ENCODE measurements at places on chromosomes 11 and 22.

DNA sequence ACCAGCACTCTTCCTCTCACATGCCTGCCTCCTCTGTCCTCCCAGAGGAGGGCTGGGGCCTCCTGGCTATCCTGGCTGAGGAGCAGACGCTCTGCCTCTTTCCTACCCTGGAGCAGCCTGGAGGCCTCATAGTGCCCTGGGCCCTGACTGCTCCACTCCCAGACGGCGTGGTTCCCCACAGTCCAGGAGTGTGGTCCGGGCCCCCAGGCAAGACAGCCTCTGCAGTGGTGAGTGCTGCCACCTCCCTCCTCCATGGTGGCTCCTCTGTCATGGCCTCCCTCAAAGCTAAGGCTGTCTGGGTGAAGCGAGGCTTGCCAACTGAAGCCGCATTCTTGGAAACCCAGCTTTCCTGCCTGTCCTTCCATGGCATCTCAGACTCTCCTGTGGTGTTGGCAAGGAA is 19.8 kb downstream of the GAB4 start:
- no peak for DNase-seq

- no peak for DNase-seq
Measured at GRCh38 chr22:39480557-39480956, 21.5 kb upstream of the MIEF1 start.

DNA sequence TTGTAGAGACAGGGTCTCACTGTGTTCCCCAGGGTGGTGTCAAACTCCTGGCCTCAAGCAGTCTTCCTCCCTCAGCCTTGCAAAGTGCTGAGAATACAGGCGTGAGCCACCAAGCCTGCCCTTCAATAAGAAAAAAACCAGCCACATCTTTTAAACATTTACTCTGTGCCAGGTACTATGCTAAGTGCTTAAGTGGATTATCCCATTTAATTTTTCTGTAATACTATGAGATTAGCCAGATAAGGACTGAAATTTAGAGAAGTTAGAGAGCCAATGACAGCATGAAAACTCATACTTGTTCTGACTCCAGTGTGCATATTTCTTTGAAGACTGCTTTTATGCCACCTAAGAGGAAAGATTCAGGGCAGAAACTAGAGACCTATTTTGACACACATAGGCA is 35.7 kb downstream of the PPME1 start:
- DNase-seq, result no peak

- no peak for DNase-seq
Measured at GRCh38 chr22:17349172-17349571, 20.1 kb upstream of the CECR2 start.

DNA sequence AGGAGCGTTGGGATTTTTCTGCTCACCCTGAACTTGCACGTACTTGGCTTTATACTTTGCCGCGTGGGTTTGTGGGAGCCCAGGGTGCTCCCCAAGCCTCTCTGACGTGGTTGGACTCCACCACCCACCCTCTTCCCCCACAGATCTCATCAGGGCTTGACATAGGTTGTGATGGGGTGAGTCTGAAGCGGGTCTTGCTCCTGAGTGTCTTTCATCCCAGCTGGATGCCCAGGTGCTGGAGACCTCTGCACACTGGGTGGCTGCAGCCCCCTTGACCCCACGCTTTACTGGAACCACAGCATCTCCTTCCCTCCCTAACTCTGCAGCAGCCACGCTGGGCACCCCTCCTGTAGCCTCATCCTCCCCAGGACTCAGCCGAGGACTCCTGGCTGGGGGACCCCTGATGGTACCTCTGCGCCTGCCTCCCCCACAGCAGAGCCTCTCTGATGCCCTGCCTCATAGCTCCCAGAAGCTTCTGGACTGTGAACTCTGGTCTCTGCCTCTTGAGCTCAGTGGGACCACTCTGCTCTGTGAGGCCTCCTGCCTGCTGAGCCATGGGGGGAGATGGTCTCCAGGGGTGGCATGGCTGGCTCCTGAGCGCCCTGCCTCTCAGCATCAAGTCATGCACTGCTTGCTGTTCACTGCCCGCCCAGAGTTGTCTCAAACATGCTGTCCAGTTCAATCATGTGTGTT is 45.2 kb downstream of the MYEOV start:
- no peak for DNase-seq

GRCh38 chr22:37079668-37080171 is 28.2 kb downstream of the KCTD17 start:
- peak; percentile 78 for DNase-seq

- DNase-seq, result no peak
Measured at GRCh38 chr11:113296447-113297205, 17.8 kb upstream of the TTC12 start.

DNA sequence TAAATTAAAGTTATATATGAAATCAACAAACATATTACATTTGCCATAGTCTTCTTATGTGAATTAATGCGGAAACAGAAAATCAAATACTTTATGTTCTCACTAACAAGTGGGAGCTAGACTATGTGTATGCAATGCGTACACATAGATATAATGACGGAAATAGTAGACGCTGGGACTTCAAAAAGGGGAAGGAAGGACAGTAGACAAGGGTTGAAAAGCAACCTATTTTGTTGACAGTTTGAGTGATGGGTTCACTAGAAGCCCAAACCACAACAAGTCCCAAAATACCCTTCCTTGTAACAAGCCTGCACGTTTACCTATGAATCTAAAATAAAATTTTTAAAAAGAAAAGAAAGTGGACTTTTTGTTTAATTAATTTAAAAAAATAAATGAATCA is 430.8 kb upstream of the CNTN5 start:
- DNase-seq, result no peak

Data from effector memory CD8-positive, alpha-beta T cell (primary cell).